ENCODE measurements at places on chromosomes 6 and 20.

- no peak for DNase-seq
Measured at GRCh38 chr6:92521553-92521952, 897.8 kb downstream of the EPHA7 start.

DNA sequence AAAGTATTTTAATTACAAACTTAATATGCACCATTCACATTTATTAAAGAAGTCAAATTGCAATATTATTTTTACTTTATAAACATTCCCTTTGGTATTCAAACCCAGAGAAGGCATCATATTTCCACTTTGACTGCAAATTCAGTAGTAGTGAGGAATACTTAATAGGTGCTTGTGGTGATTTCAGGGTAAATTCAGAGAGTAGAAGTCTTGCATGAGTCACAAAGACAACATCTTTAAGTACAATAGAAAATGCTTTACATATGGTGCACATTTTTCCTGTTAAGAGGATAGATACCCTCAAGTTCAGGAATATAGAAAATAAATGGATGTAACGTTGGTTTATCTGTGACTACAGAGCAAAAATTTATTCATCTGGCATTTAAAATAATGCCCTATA, 390.2 kb downstream of the TENT5A start:
- DNase-seq, result no peak

- peak; percentile 32 for DNase-seq
Measured at GRCh38 chr6:69796073-69796641, 653 bp downstream of the LMBRD1 start.

- no peak for DNase-seq
Measured at GRCh38 chr20:40813708-40814630, 124.9 kb upstream of the MAFB start.

DNA sequence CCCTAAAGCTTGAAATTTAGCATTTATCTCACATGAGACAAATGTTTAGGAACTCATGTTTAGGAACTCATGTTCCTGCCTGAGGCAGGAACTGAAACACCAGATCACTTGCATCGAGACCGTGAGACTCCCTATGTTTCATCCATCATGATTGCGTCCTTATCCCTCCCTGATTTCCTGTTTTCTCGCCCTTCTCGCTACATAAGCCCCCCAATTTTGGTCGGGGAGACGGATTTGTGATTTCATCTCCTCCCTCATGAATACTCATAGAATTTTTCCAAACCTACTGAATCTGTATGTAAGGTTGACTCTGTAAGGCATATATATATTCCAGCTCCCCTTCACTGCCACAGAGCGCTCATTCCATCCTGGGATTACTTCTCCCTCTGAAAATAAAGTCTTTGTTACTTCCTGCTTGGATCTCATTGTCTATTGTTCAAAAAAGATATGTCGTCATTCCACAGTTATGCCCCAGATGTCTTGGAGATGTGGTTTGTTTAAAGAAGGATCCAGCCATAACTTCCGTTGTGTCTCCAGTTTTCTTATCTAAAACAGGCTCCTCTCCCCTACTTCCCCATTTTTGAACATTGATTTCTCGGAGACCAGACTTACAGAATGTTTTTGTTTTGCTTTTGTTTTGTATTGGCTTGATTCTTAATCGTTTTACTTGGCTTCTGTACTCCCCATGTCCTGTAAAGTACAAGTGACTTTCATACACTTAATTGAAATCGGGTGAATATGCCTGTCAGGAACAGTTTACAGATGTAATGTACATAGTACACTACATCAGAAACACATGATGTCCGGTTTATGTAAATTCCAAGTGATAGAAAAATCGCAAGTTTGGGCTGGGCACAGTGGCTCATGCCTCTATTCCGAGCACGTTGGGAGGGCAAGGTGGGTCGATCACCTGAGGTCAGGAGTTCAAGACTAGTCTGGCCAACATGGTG, 118.7 kb downstream of the HFE start:
- DNase-seq, result no peak

- DNase-seq, result peak; percentile 5
Measured at GRCh38 chr6:139250296-139251044, 41.3 kb downstream of the TXLNB start.

GRCh38 chr20:42435230-42435629, 754.5 kb downstream of the PTPRT start:
- no peak for DNase-seq

GRCh38 chr6:146543940-146544615, 445 bp downstream of the RAB32 start:
- no peak for DNase-seq

- no peak for DNase-seq
Measured at GRCh38 chr6:159446340-159446739, 246.7 kb downstream of the SOD2 start.

DNA sequence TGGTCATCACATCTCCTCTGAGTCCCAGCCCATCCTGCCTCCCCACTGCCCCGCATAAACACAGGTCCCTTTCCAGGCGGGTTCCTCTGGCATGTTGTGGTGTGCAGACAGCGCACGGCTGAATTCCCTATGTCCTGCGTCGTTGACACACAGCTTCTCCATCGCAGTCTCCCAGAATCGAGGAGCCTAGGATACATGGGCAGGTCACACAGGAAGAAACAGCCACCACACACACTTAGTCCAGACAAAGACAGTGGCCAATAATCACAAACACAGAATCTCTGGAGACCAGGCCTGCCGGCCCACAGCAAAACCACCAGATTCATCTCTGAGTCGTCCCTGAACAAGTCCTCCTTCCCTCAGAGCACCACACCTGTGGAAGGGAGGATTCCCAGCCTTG, 34.8 kb downstream of the SCML4 start:
- no peak for DNase-seq

DNA sequence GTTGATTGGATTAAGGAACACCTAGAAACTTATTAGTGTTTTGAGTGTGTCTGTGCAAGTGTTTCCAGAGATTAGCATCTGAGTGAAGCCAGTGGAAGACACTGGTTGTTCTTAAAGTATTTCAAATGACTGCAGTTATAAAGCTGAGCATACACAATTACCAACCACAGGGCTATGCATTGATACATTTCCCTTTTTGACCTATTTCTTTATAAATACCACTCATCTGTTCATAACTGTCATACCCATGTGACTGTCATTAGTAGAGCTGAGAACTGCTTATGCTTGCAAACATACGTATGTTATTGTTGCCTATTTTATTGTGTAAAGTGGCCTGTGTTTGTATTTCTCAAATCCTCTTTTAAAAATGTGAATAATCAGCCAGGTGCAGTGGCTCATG, 15.3 kb upstream of the ZC3H12D start:
- no peak for DNase-seq

GRCh38 chr6:163339466-163339865, 75.1 kb upstream of the QKI start:
- DNase-seq, result no peak

DNA sequence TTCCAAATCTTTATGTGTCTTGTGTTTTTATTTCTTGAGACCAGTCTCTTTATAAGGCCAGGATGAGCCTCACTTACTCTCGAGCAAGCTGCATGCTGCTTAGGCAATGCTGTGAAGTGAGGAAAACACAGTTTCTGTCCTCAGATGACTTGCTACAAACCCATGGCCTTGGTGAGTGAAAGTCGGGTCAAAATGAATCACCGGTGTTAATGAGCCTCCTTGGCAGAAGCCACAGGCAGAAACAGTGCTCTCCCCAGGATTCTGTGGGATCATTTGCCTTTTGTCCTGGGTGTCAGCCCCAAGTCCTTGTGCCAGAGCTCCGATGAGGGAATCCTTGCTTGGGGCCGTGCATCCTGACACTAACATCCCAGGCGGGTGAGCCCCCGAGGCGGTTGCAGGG, 482.5 kb downstream of the QKI start:
- DNase-seq, result no peak

DNA sequence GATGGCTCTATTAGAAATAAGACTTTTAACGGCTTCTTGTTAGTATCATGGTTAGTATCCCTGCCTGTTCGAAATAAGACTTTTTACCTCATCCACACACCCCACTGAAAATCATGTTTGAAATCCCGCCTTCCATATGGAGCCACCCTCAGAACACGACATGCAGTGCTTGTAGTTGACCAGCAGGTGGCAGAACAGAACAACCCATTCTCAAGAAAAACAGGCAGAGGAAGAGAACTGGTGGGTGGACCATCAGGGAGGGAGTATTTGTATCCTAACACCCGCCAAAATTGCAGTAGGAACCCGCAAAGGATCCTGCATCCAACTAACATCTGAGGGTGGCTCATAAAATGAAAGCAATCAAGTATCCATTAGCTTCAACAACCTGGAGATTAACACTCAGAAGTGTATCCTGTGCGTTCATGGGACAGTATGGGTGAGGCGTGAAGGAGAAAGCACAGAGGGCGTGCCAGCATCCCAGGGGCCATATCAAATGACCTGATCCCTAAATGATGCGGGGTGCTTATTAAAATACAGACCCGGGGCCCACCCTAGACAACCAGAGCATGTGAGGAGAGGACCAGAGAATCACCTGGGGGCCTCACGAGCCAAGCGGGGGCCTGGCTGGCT, 89.6 kb upstream of the NHSL1 start:
- DNase-seq, result peak; percentile 37

- DNase-seq, result no peak
Measured at GRCh38 chr20:43459022-43459942, 1.6 kb downstream of the SRSF6 start.

DNA sequence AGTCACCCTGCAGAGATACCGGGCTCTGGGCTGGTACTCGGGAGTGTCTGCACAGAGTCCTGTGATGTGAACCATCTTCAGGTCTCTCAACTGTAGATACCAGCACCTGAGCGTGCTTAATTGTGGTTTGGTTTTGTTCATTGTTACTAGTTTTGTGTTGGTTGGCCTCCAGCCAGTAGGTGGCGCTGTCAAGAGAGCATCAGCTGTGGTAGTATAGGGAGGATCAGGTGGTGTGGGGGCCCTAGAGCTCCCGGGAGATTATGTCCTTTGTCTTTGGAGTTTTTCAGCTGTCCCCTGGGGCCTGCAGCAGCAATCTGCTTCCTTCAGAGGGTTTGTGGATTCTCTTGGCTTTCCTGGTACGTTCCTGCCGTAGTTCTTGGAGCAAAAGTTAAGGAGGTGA, 67.9 kb downstream of the CDYL start:
- no peak for DNase-seq

DNA sequence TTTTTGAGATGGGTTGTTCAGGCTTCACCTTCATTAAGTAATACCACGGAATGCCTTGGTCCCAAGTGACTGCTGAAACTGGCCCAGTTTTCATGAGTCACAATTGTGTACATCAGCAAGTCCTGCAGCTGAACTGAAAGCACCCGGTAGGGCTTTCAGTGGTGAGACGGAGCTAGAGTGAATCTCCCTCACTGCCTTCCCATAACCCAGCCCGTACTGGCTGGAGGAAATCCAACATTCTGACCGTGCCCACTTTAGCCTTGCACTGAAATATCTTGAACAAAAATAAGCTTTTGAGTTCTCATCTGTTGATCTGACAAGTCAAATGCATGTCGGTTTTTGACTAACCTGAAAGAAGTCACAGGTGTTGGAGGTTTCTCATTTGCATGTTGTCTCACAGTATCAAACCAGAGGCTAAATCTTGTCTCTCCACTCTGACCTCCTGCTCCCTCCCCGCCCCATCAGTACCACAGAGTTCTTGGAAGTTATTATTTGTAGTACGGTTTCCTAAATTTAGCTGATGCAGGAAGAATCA, 35.9 kb downstream of the DUSP22 start:
- DNase-seq, result no peak

GRCh38 chr20:51456511-51457509, 85.7 kb downstream of the NFATC2 start:
- DNase-seq, result peak; percentile 51

DNA sequence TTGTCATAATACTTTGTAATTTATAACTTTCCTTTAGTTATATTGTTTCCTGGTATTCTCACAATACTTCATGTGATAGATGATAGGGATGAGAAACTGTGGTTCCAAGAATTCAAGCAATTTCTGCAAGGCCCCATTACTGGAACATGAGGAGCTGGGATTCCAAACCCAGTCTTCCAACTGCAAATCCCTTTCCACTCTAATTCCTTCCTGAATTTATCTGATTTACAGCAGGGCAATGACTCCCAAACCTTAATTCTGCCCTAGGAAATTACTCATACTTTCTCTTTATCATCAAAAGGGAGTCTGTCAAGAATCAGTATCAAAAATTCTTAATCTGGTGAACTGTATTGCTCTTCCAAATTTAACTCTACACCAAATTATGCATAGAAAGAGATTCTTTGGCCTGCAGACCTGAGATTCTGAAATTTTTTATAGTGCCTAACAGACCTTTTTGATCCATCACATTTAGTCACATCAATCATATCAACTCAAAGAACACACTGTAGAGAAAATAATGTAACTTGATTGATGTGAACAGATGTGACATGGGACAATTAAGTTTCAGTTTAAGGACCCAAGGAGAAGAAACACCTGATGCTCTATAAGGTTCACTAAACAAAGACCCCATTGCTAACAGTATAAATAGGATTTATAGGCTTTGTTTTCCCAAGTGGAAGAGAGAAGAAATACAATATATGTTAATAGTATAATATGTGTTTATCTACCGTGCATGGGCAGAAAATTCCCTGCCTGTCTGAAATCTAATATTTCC, 41.5 kb upstream of the GJA1 start:
- no peak for DNase-seq

DNA sequence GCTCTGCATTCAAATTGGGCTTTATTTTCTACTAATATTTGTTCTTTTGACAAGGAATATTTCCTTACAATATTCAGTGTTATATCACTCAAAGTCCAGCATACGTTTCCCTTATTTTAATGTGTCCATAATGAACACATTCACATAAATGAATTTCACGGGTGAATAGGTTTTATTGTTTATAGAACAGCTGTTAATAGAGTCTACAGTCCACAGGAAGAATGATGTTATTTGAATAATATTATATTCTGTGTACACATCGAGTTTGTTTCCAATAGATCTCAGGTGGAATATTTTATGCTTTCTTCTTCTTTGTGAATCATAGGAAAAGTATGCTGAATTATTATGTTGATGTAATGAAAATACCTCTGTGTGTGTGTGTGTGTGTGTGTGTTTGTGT, 582.4 kb downstream of the CDH26 start:
- DNase-seq, result peak; percentile 47

GRCh38 chr20:57459278-57459677, 65.7 kb downstream of the CTCFL start:
- DNase-seq, result no peak

DNA sequence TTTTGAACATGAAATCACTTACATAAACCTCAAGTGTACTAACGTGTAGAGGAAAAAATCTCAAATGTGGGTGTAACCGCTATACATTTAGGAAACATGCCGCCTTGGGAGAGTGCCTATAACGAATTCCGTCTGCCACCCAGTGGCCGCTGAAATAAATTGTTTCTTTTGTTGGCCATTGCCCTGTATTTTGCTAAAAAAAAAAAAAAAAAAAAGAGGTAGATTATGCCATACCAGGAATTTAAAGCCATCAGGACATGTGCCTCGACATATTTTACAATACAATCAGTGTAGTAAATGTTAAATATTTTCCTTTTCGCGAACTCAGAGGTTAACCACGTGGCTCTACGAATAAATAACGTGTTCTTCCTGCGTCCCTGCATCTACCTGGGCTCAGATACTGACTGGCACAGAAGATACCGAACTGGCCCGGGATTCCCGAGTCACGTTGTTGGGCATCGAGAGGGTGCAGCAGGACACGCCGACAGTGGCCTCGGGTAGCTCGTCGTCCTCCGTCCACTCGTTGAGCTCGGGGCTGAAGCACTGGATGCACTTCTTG, 14.3 kb downstream of the KLHL31 start:
- peak; percentile 75 for DNase-seq
